ENCODE measurements at places on chromosomes 16 and 17.

DNA sequence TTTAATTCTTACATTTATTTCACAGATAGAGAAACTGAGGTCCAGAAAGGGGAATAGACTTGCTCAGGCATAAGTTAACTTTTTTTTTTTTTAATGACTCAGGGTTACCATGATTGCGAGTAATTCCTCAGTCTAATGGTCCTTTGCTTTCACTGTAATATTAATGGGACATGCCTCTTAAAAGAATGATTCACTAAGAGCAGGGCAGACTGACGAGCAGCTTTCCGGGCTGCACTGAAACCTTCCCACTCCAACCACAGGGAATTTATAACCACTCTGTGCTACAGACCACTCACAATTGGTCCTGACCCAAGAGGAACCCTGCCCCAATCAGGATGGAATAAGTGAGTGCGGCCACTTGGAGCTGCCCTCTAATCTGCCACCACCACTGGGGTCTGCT is 5.7 kb downstream of the HOXB2 start:
- DNase-seq, result no peak

- no peak for DNase-seq
Observed at GRCh38 chr16:89378947-89379771, 111.2 kb downstream of the ANKRD11 start.

GRCh38 chr17:71792966-71793365 is 327.9 kb upstream of the SOX9 start:
- DNase-seq, result no peak

- no peak for DNase-seq
Observed at GRCh38 chr16:23064639-23065038, 84.6 kb downstream of the USP31 start.

GRCh38 chr16:85045641-85046471 is 18.3 kb downstream of the KIAA0513 start:
- no peak for DNase-seq

- no peak for DNase-seq
Observed at GRCh38 chr17:77513045-77513444, 372.3 kb downstream of the SEC14L1 start.

GRCh38 chr16:68539711-68540239 is 684 bp downstream of the ZFP90 start:
- DNase-seq, result peak; percentile 23

DNA sequence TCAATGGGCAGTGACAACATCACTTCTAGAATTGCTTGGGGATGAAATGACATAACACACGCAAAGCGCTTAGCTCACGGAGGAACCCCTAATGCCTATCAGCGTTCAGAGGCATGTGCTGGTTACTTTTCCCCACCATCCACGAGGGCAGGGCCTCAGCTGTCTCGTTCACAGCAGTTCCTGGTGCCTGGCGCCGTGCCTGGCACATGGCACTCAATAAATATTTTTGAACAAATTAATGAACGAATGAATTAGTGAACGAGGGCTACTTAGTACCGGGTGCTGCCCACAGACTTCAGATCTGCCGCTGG is 14.1 kb upstream of the CIBAR2 start:
- no peak for DNase-seq
